Right atrium auricular region (tissue), 2 donors: ENCODE measurements at places on chromosomes 13 and 19. TPM values are rescaled to one million over a fixed set of nuclear protein-coding genes. Genes with fewer than 3 reads are reported as not detected.

Gene NLRP5
- not detected for total RNA-seq

DNA sequence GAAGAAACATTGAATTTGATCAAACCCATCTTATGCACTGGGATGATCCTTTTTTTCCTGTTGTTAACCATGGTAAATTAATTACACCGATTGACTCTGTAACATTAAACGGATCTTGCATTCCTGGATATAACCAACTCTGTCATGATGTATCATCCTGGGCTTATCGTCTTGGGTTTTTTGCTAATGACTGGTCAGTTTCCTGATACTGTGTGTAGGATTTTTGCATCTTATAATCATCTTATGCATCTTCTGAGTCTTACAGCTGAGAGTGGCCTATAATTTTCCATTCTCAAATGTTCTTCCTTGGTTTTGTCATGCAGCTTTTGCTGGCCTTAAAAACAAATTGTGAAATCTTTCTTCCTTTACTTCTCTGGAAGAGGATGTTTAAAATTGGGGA, 12.8 kb downstream of the DCUN1D2 start:
- no peak for DNase-seq

- no peak for DNase-seq
Measured at GRCh38 chr13:46119883-46120614, 15.2 kb upstream of the CPB2 start.

GRCh38 chr13:107999751-108000150, 215.6 kb downstream of the LIG4 start:
- no peak for DNase-seq

Gene TSSK6
- total RNA-seq: 1.3 TPM

DNA sequence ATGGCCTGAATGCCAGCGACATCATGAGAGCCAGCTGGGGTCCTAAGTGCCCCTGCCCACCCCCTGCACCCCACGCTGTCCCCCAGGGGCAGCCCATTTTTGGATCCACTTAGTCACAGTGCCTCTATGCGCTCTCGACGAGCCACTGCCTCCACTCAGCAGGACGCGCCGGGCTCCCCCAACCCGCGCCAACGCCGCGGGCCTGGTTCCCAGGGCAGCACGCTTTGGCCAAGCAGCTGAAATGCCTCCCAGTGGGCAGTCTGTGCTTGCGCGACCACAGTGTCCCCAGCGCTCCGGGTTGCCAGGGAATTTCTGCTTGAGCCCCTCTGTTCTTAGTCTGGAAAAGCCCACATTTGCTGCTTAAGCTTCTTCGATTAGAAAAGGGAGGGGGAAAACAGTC, 39.4 kb downstream of the TMED1 start:
- DNase-seq: no peak

DNA sequence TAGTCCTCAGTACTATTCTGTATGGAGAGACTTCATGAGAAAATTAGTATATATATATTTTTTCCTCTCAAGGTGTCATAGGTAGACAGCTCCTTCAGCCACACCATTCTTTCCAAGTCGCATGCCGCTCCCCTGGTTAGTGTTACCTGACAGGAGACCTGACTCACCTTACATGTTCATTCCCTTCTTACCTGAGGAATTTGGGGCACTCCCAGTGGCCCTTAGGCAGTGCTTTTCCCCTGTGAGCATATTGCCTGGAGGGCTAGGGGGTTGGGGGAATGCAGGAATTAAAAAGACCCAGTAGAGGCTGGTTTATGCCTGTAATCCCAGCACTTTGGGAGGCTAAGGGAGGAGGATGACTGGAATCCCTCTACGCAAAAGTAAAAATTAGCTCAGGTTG, 9.0 kb upstream of the ACTN4 start:
- no peak for DNase-seq

GRCh38 chr19:40611096-40611495, 9.9 kb downstream of the LTBP4 start:
- no peak for DNase-seq

- DNase-seq: no peak
Measured at GRCh38 chr13:98503175-98504028, 73.5 kb downstream of the STK24 start.

DNA sequence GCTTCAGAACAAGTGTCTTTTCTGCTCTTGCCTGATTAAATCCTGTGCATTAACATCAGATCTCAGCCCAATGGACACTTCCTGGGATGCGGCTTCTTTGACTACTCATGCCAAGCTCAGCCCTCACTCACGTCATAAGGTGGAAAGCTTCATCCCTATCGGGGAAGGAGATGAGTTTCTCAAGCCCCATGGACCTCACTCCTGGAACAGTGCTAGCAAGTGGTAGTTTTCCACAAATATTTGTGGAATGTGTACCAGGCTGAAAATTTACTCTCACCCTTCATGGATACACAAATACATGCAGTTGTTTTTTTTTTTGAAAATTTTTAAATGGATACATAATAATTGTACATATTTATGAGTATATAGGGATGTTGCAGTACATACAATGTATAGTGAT, 34.6 kb upstream of the FARP1 start:
- no peak for DNase-seq

Gene USE1
- 17.5 TPM for total RNA-seq

GRCh38 chr13:40061466-40062450, 406.3 kb downstream of the COG6 start:
- DNase-seq: no peak

Gene SRRM5
- not detected for total RNA-seq

DNA sequence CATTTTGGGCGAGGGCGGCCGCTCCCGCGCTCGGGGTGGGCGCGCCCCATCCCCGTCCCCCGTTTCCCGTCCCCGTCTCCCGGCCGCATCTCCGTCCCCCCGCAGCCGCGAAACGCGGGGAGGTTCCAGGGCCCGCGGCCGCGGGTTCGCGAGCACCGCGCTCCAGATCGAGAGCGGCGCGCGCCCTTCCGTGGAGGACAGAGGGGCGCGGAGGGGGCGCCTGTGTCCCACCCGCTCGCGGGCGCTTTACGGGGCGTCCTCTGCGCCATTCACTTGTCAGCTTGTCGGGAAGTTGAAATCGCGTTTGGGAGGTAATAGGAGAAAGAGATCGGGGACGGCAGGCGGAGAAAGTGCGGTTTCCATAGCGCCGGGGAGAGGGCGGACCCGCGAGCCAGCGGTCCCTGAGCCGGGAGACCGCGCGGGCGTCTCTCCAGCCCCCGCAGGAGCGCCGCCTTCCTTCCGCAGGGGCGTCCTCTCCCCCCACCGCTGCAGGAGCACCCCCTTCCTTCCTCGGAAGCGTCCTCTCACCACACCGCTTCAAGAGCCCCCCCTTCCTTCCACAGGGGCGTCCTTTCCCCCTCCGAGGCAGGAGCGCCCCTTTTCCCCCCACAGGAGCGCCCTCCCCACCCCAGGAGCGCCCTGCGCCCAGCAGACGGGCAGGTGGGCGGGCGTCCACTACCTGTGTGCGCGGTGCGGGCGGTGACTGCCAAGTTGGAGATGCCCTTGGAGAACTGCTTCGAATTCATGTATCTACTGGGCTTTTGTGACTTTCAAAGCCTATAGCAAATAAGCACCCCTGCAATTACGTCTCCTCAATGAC, 962 bp upstream of the IRS2 start:
- DNase-seq: no peak

Gene MEIS3
- 6.3 TPM for total RNA-seq

DNA sequence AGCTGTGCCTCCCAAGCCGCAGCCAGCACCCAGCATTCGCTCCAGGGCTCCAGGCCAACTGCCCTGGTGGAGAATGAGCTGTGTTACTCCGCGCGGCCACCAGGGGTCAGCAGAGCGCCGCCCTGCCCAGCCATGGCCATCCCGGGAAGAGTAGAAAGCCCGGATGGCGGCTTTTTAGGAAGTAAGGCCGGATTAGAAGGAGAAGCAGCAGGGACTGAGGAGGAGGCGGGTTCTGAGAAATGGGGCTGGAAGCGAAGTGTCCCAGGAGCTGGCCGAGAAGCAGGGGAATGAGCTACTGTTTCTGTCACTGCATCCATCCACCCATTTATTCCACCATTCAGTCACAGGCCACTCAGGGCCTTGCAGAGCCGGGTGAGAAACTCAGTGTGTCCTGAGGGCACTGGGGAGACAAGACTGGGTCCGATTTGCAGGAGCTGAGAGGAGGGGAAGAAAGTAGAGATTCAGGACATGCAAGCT, 6.6 kb upstream of the NPAS1 start:
- DNase-seq: peak; percentile 77

GRCh38 chr19:40803857-40804782, 5.1 kb downstream of the EGLN2 start:
- DNase-seq: no peak

- DNase-seq: no peak
Measured at GRCh38 chr13:51360489-51360888, 21.0 kb downstream of the SERPINE3 start.

DNA sequence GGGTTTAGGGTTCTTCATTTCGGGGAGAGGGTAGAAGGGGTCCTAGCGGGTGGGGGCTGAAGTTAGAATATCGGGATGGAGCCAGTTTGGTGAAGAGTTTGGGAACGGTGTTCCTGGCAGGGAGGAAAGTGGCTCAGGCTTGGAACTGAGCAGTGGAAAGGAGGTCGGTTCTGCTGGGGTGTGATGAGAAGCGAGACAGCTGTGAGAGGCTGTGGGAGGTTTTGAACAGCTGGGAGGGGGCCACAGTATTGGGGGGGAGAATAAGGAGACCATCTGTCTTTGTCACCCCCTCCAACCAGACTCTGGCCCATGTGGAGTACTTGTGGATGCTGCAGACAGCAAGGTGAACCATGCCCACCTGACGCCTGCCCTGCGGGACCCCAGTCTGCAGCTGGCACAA, 1.0 kb upstream of the TM6SF2 start:
- no peak for DNase-seq

DNA sequence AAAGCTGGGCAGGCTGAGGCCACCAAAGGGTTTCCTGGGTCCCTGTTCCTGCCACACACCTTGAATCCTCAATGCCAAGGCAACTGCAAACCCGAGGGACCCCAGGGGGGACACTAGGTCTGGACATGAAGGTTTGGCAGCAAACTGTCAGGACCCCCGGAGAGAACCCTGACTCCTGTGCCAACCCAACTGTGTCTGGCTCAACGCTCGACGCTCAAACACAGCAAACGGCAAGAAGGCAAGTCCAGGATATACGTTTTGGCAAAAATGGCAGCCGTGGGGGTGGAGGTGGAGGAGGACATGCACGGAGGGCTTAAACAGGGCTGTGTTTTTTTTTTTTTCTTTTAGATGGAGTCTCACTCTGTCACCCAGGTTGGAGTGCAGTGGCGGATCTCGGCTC, 73.0 kb downstream of the GADD45B start:
- no peak for DNase-seq

Gene RNF126
- total RNA-seq: 68.5 TPM

Gene CERS4
- total RNA-seq: 19.4 TPM

Gene ZNF616
- total RNA-seq: 3.3 TPM

Gene SYCN
- total RNA-seq: not detected

GRCh38 chr19:7263521-7263920, 30.7 kb downstream of the INSR start:
- no peak for DNase-seq

Gene DCLK1
- total RNA-seq: 10.1 TPM

- DNase-seq: no peak
Measured at GRCh38 chr19:13537454-13537853, 31.2 kb upstream of the CACNA1A start.

DNA sequence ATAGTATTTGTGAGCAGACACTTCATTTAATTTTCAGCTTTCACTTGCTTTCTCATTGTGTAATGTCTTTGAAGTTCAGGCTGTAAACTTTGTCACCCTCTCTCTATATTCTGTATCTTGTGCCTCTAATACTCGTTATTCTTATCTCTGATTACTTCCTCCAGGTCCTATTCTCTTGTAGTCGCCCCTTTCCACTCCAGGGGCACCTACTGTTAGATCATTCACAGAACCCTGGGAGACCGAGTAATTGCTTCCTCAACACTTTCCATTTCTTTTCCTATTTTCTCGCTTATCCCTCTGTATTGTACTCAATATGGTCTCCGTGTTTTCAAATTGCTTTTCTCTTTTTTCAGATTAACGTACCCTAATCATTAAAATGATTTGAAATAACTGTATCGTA, 93.9 kb upstream of the TDRD3 start:
- no peak for DNase-seq

DNA sequence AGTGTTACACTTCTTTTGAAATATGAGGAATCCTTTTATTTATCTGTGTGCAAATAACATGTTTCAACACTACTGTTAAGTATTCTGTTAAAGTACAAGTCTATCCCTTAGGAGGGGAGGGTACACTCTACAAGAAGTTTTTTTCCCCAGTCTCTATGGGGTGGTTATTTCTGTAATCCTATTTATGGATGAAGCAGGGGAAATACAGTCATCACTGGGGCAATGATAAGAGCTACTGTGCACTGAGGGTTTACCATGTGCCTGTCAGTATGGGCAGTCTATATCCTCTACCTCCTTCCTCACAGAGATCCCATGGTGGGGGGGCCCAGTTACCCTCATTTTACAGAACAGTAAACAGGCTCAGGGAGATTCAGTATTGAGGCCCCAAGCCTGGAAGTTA, 16.6 kb upstream of the TRIM13 start:
- DNase-seq: no peak

GRCh38 chr19:29450306-29450705, 75.5 kb upstream of the VSTM2B start:
- DNase-seq: peak; percentile 18

DNA sequence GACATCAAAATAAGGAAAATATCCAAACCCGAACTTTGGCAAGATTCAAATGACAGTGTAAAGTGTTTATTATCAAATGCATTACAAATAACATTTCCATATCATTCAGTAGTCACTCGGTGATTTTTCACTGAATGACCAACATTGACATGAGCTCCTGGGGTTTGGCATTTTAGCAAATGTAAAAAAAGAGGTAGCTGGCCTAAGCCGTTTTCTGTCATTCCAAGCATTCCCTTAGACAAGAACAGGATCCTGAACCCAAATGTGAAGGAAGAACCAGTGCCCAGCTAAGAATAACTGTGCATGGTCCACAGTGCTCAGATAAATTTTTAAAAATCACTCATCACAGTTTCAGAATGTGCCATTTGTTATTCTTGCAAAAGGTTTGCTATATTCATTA, 327.9 kb downstream of the GPC6 start:
- DNase-seq: no peak

DNA sequence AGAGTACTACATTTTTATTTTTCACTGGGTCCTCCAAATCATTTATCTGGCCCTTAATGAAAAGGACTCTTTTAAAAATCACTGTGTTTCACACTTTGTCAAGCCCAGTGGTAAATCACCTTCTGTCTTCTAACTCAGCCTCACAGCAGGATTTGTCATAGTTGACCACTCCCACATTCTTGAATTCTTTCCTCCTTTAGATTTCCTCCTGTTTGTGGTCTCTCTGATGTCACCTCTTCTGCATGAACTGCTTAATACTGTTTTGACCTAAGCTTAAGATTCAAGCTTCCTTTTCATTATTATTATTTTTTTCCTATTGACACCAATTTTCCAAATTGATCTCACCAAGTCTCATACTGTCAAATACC, 899.8 kb upstream of the MIR17HG start:
- DNase-seq: no peak

Gene CNFN
- 1.1 TPM for total RNA-seq

Gene TEX26
- not detected for total RNA-seq

DNA sequence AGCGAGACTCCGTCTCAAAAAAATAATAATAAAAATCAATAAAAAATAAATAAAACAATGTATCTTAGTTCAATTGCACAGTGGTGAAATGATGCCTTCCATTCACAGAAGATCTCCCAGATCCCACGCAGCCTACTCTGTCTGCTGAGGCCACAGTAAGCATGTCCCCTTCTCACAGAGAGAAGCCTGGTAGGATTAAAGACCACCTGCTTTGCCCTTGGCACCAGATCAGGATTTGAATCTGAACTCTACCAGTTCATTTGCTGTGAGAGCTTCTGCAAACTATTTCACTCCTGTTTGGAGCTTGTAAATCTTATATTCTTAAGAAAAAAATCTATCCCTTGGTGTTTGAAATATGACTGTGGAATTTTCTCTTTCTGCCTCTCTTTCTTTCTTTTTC, 2.2 kb upstream of the SLC7A1 start:
- DNase-seq: no peak

- no peak for DNase-seq
Measured at GRCh38 chr13:43303033-43303729, 279.8 kb downstream of the DNAJC15 start.
